ENCODE measurements at places on chromosomes 16 and 17.

- no peak for DNase-seq
Measured at GRCh38 chr17:73571511-73572130, 72.6 kb downstream of the SDK2 start.

DNA sequence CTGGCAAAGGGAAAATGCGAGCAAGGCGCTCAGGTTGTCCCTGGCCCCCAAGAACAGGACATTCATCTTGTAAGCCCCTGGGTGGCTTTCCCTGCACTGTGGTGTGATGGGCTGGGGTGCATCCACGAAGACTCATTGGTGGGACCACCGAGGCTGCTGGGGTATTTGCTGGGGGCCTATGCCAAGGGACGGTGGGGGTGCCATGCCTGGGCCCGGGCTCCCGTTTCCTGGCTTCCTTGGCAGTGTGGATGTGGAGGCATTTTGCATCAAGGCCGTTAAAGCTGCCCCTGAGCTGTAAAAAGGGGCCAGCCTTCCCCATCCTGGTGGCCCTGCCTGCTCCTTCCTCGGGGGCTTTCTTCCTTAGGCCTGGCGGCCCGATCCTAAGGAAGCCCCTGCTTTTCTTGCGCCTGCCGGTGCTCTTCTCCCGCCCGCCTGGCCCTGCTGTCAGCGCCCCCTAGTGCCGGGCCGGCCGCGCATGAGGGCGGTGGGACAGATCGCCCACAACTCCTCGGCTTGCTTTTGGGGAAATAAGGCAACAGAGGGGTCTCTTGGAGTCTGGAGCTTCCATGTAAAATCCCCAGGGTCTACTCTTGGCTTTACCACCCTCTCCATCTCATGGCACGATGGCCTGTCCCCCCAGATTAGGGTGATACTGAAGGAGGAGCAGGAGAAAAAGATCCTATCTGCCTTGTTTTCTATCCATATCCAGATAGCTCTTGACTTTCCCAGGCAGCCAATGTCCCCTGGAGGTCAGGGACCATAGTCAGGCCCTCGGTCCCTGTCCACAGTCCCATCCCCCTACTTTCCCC is 9.8 kb upstream of the TBX2 start:
- no peak for DNase-seq

DNA sequence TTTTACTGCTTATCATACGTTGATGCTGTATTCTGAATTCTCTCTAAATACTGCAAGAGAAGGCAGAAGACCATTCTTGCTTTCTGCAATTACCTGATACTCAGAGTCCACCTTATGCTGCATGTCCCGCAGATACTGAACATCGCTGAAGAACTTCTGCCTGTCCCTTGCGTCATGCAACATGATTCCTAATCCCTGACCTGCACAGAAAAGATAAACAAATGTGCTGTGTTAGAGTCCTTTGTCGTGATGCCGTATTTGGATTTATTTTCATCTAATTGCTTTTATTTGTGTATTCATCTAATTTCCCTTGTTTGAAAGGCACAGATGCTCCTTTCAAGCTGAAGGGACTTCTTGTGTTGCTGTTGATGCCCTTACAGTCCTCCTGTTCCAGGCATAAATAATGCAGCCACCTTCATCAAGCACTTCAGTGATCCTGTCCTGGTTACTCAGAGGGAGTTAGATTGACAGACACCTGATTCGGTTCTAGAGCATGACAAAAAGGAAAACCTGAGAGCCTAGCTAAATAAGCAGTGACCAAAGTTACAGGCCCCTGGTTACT is 6.5 kb downstream of the MARCHF10 start:
- no peak for DNase-seq

DNA sequence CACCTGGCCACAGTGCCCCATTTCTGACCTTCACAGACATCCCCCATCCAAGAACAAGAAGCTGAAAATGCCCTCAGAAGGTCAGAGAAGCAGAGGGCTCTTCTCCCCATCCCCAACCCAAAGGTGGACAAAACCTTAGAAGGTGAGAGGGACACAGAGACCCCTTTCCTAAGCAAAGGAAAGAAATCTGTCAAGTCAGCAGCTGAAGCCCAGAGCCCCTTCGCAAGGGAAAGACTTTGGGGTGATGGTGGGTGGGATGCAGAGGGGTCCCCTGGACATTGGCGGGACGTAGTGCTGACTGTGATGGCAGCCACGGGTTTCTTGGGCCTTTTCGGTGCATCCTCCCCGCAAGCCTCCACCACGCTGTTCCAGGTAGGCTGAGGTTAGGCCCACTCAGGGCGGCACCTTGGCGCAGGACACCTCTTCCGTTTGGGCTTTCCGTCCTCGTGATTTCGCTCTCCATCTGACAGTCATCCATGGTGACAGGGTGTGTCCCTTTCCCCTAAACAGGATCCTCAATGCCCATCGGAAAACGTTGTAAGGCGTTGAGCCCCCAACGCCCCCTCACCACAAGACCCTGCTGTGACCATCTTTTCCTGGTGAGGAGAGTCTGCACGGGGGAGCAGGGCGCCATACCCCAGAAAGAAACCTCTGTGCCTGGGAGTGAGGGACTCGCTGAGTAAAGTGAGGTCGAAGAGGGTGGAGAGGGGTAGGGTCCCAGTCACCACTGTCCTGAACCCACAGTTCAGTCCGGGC is 10.7 kb upstream of the GSDMA start:
- no peak for DNase-seq

DNA sequence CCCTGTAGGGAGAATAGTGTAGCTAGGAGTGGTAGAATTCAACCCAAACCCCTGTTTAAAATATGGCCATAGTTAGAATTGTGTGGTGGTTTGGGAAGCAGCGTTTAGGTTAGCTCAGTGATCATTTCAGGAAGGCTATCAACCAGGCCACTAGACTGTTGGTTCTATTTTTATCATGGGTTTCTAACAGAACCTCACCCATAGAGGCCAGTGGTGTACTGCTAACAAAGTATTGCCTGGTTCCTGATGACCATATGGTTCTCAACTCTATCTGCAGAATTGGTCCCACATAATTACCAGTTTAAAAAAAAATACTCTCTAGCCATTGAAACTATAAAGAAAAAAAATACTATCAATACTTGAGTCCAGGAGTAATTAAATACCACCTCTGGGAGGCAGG is 70.5 kb upstream of the RASL10B start:
- DNase-seq = no peak

GRCh38 chr16:4116325-4117249 is at the start of gene ADCY9:
ADCY9 (minus strand) TSS chr16:4116442; CDS start chr16:4115442, 1,000 bp downstream.
- DNase-seq = peak; percentile 59

DNA sequence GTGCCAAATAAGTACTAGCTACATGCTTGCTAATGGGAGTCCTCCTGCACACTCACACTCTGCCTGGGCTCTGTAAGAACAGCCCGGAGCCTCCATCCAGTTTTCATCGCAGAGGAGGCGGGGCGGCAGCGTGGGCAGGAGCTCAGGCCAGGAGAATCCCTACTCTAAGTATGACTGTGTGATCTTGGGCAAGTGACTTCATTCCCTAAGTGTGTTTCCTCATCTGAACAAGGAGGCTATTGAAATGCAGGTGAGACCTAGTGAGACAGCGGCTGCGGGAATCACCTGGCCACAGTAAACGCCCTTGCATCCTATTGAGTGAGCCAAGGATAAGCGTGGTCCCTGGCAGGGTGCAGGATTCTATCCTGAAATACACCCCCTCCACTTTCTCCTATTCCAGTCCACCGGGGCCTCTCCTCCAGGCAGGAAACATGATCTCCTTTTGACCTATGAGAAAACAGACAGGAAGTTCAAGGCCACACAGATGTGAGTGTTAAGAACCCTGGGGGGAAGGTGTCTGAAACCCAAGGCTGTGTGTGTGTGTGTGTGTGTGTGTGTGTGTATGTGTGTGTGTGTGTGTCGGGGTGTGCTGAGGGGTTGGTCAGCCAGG is 5.2 kb upstream of the RAI1 start:
- DNase-seq = no peak

- DNase-seq = no peak
Measured at GRCh38 chr16:87836844-87837581, 32.3 kb downstream of the SLC7A5 start.

GRCh38 chr17:63498626-63499195 is 21.9 kb downstream of the ACE start:
- DNase-seq = peak; percentile 60

- peak; percentile 60 for DNase-seq
Measured at GRCh38 chr16:72198021-72198711, 26.2 kb upstream of the PMFBP1 start.

DNA sequence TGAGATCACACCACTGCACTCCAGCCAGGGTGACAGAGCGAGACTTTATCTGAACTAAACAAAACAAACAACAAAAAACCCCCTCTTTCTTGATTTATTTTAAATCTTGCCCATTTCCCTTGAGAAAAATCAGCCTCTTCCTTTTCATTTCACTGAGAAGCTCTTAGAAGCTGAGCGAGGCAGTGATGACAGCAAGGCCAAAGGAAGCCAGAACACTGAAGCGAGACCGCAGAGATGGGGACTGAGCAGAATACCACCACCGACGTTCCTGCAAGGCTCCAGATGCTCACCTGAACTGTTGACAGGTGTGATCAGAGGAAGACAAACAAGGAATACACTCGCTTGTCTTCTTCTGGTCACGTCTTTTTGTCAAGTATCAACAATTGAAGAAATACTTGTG is 30.5 kb upstream of the IRF8 start:
- no peak for DNase-seq

DNA sequence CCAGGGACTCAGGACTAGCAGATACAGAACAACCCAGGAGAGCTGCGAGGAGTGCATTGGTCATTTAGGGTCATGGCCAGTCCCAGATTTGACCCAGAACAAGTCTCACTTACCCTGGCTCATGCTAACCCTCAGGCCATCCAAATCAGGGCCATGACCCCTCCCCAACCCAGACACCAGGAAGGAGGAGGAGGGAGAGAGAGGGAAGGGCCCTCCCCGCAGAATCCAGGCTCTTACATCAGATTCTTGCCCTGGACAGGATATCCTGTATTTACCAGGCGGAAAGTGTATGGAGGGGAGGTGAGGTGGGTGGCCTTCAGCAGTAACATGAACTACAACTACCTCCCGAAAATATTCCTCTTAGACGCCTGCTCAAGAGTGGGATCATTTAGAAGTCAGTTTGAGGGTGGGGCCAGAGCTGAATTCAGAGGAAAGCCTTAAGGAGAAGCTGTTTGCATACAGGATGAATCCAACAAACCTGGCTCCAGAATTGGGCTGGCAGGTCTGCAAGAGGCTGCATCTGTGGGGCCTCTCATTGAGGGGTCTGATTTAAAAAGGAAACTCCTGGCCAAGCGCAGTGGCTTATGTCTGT is 2.1 kb downstream of the VAT1 start:
- DNase-seq = no peak

DNA sequence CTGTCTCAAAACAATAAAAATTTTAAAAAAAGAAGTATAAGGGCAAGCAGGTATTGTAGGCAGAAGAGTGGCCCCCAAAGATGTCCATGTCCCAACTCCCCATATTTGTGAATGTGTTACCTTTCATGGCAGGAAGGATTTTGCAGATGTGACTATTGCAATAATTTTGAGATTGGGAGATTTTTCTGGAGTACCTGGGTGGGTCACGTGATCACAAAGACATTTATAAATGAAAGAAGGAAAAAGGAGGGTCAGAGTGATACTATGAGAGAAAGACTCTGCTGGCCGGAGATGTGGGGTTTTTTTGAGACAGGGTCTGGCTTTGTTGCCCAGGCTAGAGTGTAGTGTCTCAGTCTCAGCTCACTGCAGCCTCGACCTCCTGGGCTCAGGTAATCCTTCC is 27.4 kb upstream of the PAFAH1B1 start:
- no peak for DNase-seq

GRCh38 chr16:77599793-77600415 is 122.4 kb upstream of the NUDT7 start:
- no peak for DNase-seq

- no peak for DNase-seq
Measured at GRCh38 chr16:10322723-10323527, 62.9 kb upstream of the ATF7IP2 start.

GRCh38 chr17:10616502-10617119 is 40.5 kb downstream of the MYH3 start:
- DNase-seq = peak; percentile 58

GRCh38 chr17:325270-326009 is 27.2 kb downstream of the RPH3AL start:
- no peak for DNase-seq

All from fibroblast of skin of left quadriceps (primary cell).